ENCODE measurements at places on chromosomes 4 and X. TPM values are rescaled to one million over a fixed set of nuclear protein-coding genes. Genes with fewer than 3 reads are reported as not detected.

The ZFYVE28 gene
- 2.7 TPM for total RNA-seq

The PCDH7 gene
- 0.11 TPM for total RNA-seq

The UGT2A1 gene
- not detected for total RNA-seq

The CNKSR2 gene
- 3.7 TPM for total RNA-seq

The HERC6 gene
- total RNA-seq, result 3.2 TPM

The RIPPLY1 gene
- 0.08 TPM for total RNA-seq

The TCEAL5 gene
- not detected for total RNA-seq

The HTN1 gene
- not detected for total RNA-seq

The RAB9B gene
- total RNA-seq, result 0.05 TPM

The MMRN1 gene
- total RNA-seq, result not detected

The MANBA gene
- total RNA-seq, result 10.6 TPM

The GRIA2 gene
- total RNA-seq, result not detected

The INPP4B gene
- total RNA-seq, result 7.2 TPM

The TLR10 gene
- total RNA-seq, result not detected

The LRIT3 gene
- 0.06 TPM for total RNA-seq

The CACNA1F gene
- total RNA-seq, result not detected

The C4orf36 gene
- 0.64 TPM for total RNA-seq

The GPR173 gene
- 0.01 TPM for total RNA-seq

The PRIMPOL gene
- total RNA-seq, result 7.1 TPM

The SLC30A9 gene
- 29.3 TPM for total RNA-seq

The SYTL4 gene
- total RNA-seq, result 3.0 TPM

The DDX53 gene
- total RNA-seq, result not detected

The CENPVL1 gene
- not detected for total RNA-seq

The AKAP14 gene
- not detected for total RNA-seq

The POU3F4 gene
- not detected for total RNA-seq

The SLITRK4 gene
- total RNA-seq, result 0.02 TPM

The SOWAHD gene
- not detected for total RNA-seq

The TMPRSS11D gene
- not detected for total RNA-seq

The FAM236D gene
- total RNA-seq, result not detected

The SPANXN3 gene
- total RNA-seq, result not detected

The NIPAL1 gene
- 0.94 TPM for total RNA-seq

The ATP5ME gene
- 373 TPM for total RNA-seq

The CPZ gene
- 0.33 TPM for total RNA-seq

The CABS1 gene
- total RNA-seq, result not detected

The GRPEL1 gene
- total RNA-seq, result 79.4 TPM

The TMPRSS11A gene
- total RNA-seq, result not detected

The ZFP42 gene
- not detected for total RNA-seq

The AADAT gene
- total RNA-seq, result 9.1 TPM

The MAGEE1 gene
- 4.6 TPM for total RNA-seq

The CCDC120 gene
- 3.6 TPM for total RNA-seq

The CXXC4 gene
- not detected for total RNA-seq

The PSAPL1 gene
- 0.10 TPM for total RNA-seq

The PHEX gene
- total RNA-seq, result 0.29 TPM

The SLC9A7 gene
- 15.6 TPM for total RNA-seq

The CLTRN gene
- 0.90 TPM for total RNA-seq

The FGFBP2 gene
- total RNA-seq, result not detected

The GYG2 gene
- 4.2 TPM for total RNA-seq

The ASB11 gene
- not detected for total RNA-seq

The GAK gene
- total RNA-seq, result 52.5 TPM

The NDP gene
- total RNA-seq, result not detected

All from A549 treated with DMSO at 1 μM for 4 hours (cell line).